SJCRH30 (cell line): ENCODE measurements at places on chromosomes 7 and 10. TPM values are rescaled to one million over a fixed set of nuclear protein-coding genes. Genes with fewer than 3 reads are reported as not detected.

The TACC2 gene
- 25.9 and 30.5 TPM in 2 replicates for total RNA-seq

The KLF14 gene
- 1.2 and 1.6 TPM in 2 replicates for total RNA-seq

The AKR1C4 gene
- total RNA-seq: not detected in 2 replicates

The FAM237B gene
- not detected in 2 replicates for total RNA-seq

The OLAH gene
- total RNA-seq: not detected in 2 replicates

The SYT15B gene
- total RNA-seq: 0.06 TPM in 1 of 2 replicates, not detected in the other

The TET1 gene
- 12.8 and 13.0 TPM in 2 replicates for total RNA-seq

The ST8SIA6 gene
- total RNA-seq: not detected in 2 replicates

The SLC26A3 gene
- total RNA-seq: not detected in 2 replicates

The CCDC3 gene
- total RNA-seq: 106 and 112 TPM in 2 replicates

The ATOH7 gene
- 0.13 TPM in 1 of 2 replicates, not detected in the other for total RNA-seq

The CTAGE6 gene
- total RNA-seq: not detected in 2 replicates

The SCIN gene
- total RNA-seq: not detected in 2 replicates

DNA sequence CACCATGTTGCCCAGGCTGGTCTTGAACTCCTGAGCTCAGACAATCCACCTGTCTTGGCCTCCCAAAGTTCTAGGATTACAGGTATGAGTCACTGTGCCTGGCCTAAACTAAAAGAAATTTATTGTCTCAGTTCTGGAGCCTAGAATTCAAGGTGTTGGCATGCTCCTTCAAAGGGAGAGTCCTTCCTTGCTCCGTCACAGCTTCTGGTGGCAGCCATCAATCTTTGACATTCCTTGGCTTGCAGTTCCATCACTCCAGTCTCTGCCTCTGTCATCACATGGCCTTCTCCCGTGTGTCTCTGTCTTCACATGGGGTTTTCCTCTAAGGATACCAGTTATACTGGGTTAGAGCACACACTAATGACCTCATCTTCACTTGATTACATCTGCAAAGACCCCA, 55.5 kb downstream of the DNAJC12 start:
- H3K36me3 ChIP-seq: no peaks in the 10 kb centered on the region
- H3K4me1 ChIP-seq: no peaks in the 10 kb centered on the region
- no peaks in the 10 kb centered on the region for H3K27me3 ChIP-seq
- no peak for DNase-seq
- no peak overlapping the region for H3K27ac ChIP-seq

- H3K27me3 ChIP-seq: no peaks in the 10 kb centered on the region
- H3K36me3 ChIP-seq: no peaks in the 10 kb centered on the region
- H3K4me1 ChIP-seq: peaks cover 43% of the 10 kb centered on the region
- peak; percentile 56 for DNase-seq
- peak overlapping the region; percentile 80 for H3K4me3 ChIP-seq
- no peak overlapping the region for H3K27ac ChIP-seq
These were observed 572 bp downstream of the CHST12 start for GRCh38 chr7:2403718-2404648.

GRCh38 chr10:20354166-20354565, 537.9 kb downstream of the PLXDC2 start:
- no peak overlapping the region for H3K27ac ChIP-seq
- no peak for DNase-seq
- no peaks in the 10 kb centered on the region for H3K36me3 ChIP-seq

DNA sequence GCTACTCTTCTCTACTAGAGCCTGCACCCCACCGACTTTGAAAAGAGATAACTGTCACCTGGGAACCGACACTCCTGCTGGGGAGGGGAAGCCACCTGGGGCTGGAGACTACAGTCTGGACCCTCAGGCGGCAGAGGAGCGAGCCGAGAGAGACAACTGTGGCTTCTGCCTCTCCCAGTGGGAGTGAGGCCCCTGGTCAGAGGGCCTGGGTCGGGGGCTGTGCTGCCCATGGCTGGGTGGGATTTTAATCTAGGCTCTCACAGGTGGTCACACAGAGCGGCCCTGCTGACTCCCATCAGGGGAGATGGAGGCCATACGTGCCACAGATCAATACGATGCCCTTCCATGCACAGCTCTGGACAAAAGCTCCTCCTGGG, 372.1 kb downstream of the DNAJB6 start:
- H3K27me3 ChIP-seq: peaks cover 22% of the 10 kb centered on the region
- H3K36me3 ChIP-seq: no peaks in the 10 kb centered on the region
- H3K27ac ChIP-seq: no peak overlapping the region
- no peaks in the 10 kb centered on the region for H3K4me1 ChIP-seq

DNA sequence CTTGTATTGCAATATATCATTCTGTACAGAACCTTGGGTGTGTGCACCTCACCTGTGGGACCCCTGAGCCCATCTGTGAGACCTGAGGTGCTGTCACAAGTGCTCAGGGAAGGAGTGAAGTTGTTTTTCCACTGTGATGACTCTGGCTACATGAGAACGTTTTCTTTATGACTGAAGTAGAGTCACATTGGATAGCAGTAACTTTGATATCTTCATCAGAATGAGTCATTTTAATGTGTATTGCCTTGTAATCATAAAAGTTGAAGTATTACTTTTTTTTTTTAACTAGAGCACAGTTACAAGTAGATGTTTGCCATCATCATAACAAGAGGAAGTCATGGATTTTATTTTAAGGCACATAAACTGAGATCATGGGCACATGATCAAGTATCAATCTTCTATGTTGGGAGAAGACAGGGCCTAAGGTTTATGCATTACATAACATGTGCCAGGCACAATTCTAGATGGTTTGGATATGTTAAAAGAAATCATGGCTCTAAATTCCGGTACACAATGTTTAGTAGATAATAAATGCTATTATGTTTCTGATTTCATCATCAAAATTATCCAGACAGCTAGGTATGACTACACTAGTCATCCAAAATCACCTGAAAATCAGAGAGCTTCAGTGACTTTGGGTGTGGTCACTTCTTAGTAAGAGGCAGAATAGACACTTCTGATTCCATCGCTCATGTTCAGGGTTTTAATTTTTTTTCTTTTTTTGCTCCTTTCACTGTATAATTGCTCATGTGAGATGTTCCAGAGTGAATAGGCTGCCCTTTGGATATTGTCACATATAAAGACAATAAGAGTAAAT, 82.7 kb upstream of the KLF6 start:
- no peak overlapping the region for H3K4me3 ChIP-seq
- H3K27me3 ChIP-seq: no peaks in the 10 kb centered on the region
- no peak overlapping the region for H3K27ac ChIP-seq
- no peaks in the 10 kb centered on the region for H3K36me3 ChIP-seq

GRCh38 chr10:75654772-75655171, 223.3 kb downstream of the LRMDA start:
- H3K27me3 ChIP-seq: peaks cover 2% of the 10 kb centered on the region; the same call in 1 of the 2 replicates
- H3K27ac ChIP-seq: no peak overlapping the region
- H3K4me3 ChIP-seq: no peak overlapping the region
- no peaks in the 10 kb centered on the region for H3K4me1 ChIP-seq
- H3K36me3 ChIP-seq: no peaks in the 10 kb centered on the region

DNA sequence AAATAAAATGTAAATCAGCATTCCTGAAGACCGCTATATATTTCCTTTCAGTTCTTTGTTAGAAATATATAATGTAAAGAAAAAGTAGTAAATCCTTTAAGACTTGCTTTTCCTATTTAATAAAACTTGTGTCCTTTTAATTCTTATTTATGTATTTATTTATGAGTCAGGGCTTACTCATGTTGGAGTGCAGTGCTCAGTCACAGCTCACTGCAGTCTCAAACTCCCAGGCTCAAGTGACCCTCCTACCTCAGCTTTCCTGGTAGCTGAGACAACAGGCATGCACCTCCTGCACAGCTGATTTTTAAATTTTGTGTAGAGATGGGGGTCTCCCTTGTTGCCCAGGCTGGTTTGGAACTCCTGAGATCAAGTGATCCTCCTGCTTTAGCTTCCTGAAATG, 724.5 kb downstream of the ANKRD7 start:
- DNase-seq: no peak
- no peaks in the 10 kb centered on the region for H3K27me3 ChIP-seq
- no peak overlapping the region for H3K27ac ChIP-seq
- H3K4me3 ChIP-seq: no peak overlapping the region
- no peaks in the 10 kb centered on the region for H3K4me1 ChIP-seq
- no peaks in the 10 kb centered on the region for H3K36me3 ChIP-seq

DNA sequence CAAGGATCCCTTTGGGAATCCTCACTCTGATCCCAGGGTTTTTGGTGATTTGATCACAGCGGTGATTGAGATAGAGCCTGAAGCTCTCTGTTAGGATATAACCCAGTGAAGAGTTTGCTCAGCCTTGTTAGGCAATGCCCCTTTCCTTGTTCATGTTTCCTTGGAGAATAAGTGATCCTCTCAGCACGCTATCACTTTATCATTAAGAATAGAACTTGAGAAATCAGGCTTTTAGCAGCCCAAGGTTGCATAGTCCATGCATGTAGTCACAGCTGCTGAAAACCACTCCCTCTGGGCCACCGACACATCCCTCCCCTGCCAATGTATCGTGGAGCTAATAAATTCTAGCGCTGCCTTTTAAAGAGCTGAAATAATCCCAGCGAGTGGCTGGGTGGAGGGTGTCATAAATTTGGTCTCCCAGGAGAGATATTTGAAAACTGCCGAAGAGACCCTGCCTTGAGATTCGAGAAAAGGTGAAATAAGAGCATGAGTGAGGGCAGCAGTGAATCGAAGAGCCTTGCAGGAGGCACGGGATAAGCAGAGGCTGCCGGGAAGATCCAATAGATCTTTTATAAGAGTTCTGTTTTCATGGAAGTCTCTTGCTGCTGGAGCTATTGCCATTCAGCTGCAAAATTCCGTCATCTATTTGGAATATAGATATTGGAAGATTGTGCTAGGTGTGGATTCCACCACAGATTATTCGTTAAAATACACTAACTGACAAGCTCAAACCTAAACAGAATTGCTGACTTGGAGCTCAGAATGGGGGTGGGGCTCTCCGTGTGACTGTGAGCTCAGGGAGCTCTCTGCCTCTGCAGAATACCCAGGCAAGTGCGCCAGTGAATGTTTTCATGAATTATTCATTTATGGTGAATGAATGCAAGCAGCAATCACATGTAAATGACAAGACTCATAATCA, 249.8 kb downstream of the TRIL start:
- no peak for DNase-seq
- H3K27me3 ChIP-seq: no peaks in the 10 kb centered on the region
- no peak overlapping the region for H3K27ac ChIP-seq
- no peaks in the 10 kb centered on the region for H3K4me1 ChIP-seq
- no peak overlapping the region for H3K4me3 ChIP-seq
- no peaks in the 10 kb centered on the region; the same call in 1 of the 2 replicates for H3K36me3 ChIP-seq

- H3K27me3 ChIP-seq: no peaks in the 10 kb centered on the region
- H3K4me1 ChIP-seq: peaks cover 3% of the 10 kb centered on the region
- no peaks in the 10 kb centered on the region for H3K36me3 ChIP-seq
- no peak overlapping the region for H3K4me3 ChIP-seq
These were observed 704.0 kb upstream of the LRRN3 start for GRCh38 chr7:110386913-110387312.

GRCh38 chr7:1700536-1701333, 30.7 kb downstream of the ELFN1 start:
- no peak overlapping the region for H3K27ac ChIP-seq
- no peaks in the 10 kb centered on the region for H3K27me3 ChIP-seq
- DNase-seq: no peak
- H3K4me1 ChIP-seq: no peaks in the 10 kb centered on the region
- H3K36me3 ChIP-seq: no peaks in the 10 kb centered on the region

DNA sequence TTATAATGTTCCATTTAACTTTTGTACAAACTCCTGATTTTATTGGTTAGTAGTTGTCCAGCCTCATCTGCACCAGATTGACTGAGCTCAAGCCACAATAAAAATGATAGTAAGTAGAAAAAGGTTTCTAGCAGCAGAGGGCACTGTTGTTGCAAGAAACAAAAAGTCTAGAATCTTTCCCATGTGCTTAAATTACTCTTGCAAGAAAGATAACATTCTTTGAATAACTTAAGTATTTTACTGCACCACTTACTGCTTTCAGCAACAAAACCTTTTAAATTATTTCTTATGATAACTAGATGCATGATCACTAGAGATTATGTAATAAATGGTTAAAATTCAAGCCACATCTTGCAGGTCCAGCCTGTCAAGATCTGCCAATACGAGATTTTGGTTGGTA, 27.0 kb downstream of the LMOD2 start:
- no peaks in the 10 kb centered on the region for H3K27me3 ChIP-seq
- no peak overlapping the region for H3K27ac ChIP-seq
- DNase-seq: no peak
- H3K4me1 ChIP-seq: peaks cover 9% of the 10 kb centered on the region
- peaks cover 30% of the 10 kb centered on the region for H3K36me3 ChIP-seq

DNA sequence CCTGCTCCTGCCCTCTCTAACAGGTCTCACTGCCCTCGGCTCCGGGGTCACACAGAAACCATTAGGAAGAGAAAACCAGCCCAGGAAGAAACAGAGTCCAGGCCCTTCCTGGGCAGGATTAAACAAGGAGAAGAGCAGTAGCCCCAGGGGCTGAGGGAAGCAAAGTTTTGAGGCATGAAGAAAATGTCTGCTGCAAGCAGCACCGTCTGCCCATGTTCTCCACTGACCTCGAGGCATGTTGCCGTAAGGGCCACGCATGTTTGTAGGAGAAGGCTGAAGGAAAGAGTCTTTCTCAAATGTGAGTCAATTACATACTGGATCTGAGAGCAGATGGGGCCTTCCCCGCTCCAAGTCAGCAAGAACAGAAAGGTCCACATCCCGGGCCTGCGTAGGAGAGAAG, 4.2 kb downstream of the ZNF746 start:
- no peaks in the 10 kb centered on the region for H3K27me3 ChIP-seq
- no peak for DNase-seq
- H3K36me3 ChIP-seq: peaks cover 23% of the 10 kb centered on the region
- no peak overlapping the region for H3K4me3 ChIP-seq
- H3K4me1 ChIP-seq: no peaks in the 10 kb centered on the region; the same call in 1 of the 2 replicates

GRCh38 chr7:126658684-126659083, 594.1 kb downstream of the GRM8 start:
- H3K4me3 ChIP-seq: no peak overlapping the region
- peaks cover 14% of the 10 kb centered on the region for H3K4me1 ChIP-seq
- no peak for DNase-seq
- H3K36me3 ChIP-seq: no peaks in the 10 kb centered on the region
- H3K27me3 ChIP-seq: no peaks in the 10 kb centered on the region

GRCh38 chr10:80075781-80076180, 2.7 kb upstream of the TMEM254 start:
- H3K27ac ChIP-seq: no peak overlapping the region
- no peak for DNase-seq
- H3K36me3 ChIP-seq: no peaks in the 10 kb centered on the region

- H3K4me3 ChIP-seq: no peak overlapping the region
- DNase-seq: no peak
- H3K4me1 ChIP-seq: no peaks in the 10 kb centered on the region
- H3K27me3 ChIP-seq: peaks cover 8% of the 10 kb centered on the region; the same call in 1 of the 2 replicates
- H3K27ac ChIP-seq: no peak overlapping the region
These were observed 181.1 kb downstream of the HERPUD2 start for GRCh38 chr7:35513828-35514227.

- H3K4me1 ChIP-seq: no peaks in the 10 kb centered on the region
- H3K4me3 ChIP-seq: no peak overlapping the region
- DNase-seq: no peak
- no peaks in the 10 kb centered on the region for H3K36me3 ChIP-seq
- no peak overlapping the region for H3K27ac ChIP-seq
These were observed 10.4 kb downstream of the CUL2 start for GRCh38 chr10:35079763-35080162.
